ENCODE measurements at places on chromosomes 7 and 10.

DNA sequence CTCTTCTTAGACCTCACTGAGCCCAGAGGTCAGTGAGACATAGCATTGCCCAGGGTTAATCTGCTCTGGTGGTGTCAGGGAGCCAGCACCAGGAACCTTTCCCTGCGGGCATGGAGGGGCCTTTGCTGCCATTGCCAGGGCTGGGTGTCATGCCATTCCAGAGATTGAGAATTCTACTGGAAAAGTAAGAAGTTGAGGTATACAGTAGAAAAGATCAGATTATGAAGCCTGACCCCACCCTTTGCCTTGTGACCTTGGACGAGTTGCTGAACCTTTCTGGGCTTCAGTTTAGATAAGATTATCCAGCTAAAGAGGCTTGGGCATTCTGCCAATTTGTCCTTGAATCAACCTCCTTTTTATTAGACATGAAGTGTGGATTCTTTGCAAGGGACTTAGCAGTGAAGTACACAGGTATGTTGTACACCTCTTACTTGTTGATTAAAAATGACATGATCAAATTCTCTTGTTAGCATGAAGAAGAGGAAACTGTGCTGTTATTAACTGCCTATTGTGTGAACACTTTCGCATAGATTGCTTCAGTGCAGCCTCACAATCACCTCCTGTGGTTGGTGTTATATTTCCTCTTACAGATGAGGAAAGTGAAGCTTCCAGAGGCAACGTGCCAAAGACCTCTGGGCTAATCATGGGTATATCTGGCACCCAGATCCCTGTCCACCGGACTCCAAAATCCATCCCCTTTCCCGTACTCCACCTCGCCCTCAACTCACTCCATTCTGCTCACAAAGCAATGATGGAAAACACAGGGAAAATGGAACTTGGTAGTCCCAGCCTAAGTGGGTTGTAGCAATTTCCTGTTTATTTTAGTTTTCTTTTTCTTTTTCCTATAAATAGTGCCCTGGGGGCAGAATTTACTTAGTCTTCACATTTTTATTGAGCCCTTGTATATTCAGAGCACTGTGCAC lies 151.3 kb downstream of the CAMK1D start:
- no peak for DNase-seq

DNA sequence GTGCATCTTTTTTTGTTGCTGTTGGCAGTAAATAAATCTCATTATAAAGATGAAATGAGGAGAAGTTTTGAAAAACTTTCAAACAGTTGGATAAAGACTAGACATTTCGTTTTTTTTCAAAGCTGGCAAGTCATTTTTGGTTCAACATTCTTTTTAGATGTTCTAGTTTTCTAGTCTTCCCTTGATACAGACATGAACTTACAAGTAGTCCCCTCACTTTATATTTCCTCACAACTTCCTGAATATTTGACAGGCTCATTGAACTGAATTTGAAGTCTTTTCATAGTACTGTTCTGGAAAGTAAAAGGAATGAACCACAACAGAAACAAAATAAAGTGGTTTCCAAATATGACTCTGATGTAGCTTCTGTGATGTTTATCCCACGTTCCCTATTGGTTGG lies 134.2 kb downstream of the NRCAM start:
- DNase-seq = no peak

GRCh38 chr7:48094861-48095293 lies 5.8 kb downstream of the UPP1 start:
- no peak for DNase-seq

GRCh38 chr10:3503299-3503698 lies 281.7 kb downstream of the KLF6 start:
- DNase-seq = no peak

All from CD4-positive, alpha-beta T cell (primary cell).